ENCODE measurements at places on chromosomes 7 and 10. TPM values are rescaled to one million over a fixed set of nuclear protein-coding genes. Genes with fewer than 3 reads are reported as not detected.

The CYP3A5 gene
- 1.9 TPM for total RNA-seq

The CPA5 gene
- not detected for total RNA-seq

The ECHS1 gene
- total RNA-seq = 69.2 TPM

The PKD2L1 gene
- total RNA-seq = not detected

The FOXP2 gene
- 13.1 TPM for total RNA-seq

The ELFN1 gene
- total RNA-seq = 0.60 TPM

The RBM20 gene
- total RNA-seq = 2.9 TPM

The NPFFR1 gene
- total RNA-seq = 0.24 TPM

The PRKCQ gene
- 0.83 TPM for total RNA-seq

- H3K27ac ChIP-seq = no peak overlapping the region
- H3K36me3 ChIP-seq = no peaks in the 10 kb centered on the region
- H3K4me3 ChIP-seq = no peak overlapping the region
- no peaks in the 10 kb centered on the region for H3K4me1 ChIP-seq
Observed at GRCh38 chr7:158186864-158187693, 400.5 kb downstream of the PTPRN2 start.

DNA sequence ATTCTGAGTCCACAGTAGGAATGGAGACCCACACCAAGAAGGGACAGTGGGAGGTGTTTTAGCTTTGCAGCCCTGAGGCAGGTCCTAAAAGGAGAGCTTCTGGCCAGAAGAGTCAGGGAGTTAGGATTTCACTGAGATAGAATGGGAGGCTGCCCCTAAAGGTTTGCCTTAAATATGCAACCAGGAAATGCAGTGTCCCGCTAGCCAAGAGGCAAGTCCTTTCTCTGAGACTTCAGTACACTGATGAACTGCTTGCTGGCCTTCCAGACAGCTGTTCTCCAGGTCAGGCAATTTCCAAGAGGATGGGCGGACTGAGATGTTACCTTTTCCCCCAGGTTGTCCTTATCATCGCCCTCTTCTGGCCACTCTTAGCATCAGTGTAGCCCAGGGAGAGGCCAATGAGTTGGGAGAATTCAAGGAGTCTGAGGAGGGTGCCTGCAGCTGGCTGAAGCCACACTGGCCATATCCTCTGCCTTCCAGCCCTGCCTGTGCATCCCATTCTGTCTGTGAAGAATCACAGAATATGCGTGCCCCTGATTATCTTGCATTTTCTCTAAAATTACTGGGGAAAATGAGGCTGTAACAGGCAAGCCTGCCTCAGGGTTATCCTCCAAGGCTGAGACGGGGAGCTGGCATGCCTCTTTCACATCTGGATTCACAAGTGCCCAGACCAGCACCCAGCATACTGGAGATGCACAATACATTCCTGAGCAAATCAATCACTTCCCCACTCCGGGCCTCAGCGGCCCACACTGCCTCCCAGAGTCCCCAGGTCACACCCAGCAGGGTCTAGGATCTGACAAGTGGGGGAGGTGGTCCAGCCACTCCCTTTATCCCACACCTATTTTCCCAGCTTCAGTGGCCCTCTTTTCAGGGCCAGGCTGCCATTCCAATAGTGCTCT is 2.4 kb downstream of the TLL2 start:
- no peaks in the 10 kb centered on the region for H3K27me3 ChIP-seq
- H3K4me1 ChIP-seq = peaks cover 10% of the 10 kb centered on the region
- no peak overlapping the region for H3K4me3 ChIP-seq
- no peak for DNase-seq
- H3K36me3 ChIP-seq = no peaks in the 10 kb centered on the region

- no peak overlapping the region for H3K4me3 ChIP-seq
- no peaks in the 10 kb centered on the region for H3K36me3 ChIP-seq
- no peaks in the 10 kb centered on the region for H3K4me1 ChIP-seq
- H3K27ac ChIP-seq = no peak overlapping the region
- no peak for DNase-seq
- H3K27me3 ChIP-seq = no peaks in the 10 kb centered on the region
Observed at GRCh38 chr7:15680446-15680845, 6.0 kb downstream of the MEOX2 start.

- no peaks in the 10 kb centered on the region for H3K27me3 ChIP-seq
- no peak for DNase-seq
- no peaks in the 10 kb centered on the region for H3K4me1 ChIP-seq
- no peaks in the 10 kb centered on the region for H3K36me3 ChIP-seq
Observed at GRCh38 chr10:66353422-66353821, 572.4 kb upstream of the LRRTM3 start.

- no peak for DNase-seq
- H3K27ac ChIP-seq = no peak overlapping the region
- no peaks in the 10 kb centered on the region for H3K27me3 ChIP-seq
- no peak overlapping the region for H3K4me3 ChIP-seq
Observed at GRCh38 chr10:86057708-86058107, 308.9 kb downstream of the GRID1 start.

Data from ovary (tissue), 10 donors.